Jurkat, Clone E6-1 (cell line): ENCODE measurements at places on chromosomes 2 and 18.

- DNase-seq, result no peak
Measured at GRCh38 chr2:219965287-219966194, 338.1 kb downstream of the SLC4A3 start.

DNA sequence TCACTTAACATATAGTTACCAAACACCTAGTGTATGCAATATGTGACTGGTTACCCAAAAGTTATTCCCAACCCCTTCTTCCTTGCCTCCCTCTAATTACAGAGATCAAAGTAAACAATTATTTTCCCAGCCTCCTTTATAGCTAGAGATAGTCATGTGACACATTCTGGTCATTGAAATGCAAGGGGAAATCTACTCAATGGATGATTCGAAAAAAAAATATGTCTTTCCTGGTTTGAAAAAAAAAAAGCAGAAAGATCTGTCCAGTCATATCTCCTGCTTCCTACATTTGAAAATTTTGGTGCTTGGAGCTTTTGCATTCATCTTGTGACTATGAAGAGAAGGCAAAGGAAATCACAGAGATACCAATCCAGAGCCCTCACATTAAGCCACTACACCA lies 27.6 kb upstream of the UGP2 start:
- no peak for DNase-seq

- DNase-seq, result no peak
Measured at GRCh38 chr2:119197126-119197405, 26.6 kb upstream of the STEAP3 start.

DNA sequence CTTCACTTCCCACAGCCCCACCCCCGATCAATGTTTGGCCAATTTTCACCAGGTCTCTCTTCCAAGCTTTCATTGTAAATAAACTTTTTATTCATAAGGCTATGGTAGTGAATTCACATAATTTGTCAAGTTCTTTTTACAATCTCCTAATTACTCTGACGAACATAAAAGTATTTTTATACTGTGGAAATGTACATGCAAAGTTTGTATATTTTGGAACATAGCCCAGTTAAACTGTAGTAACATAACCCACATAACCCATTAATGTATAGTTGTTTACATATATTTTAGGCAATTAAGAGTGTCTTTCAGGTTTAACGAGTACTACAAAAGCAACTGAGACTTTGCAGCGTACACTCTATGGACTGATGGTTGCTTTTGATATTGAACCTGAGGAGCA lies 228.3 kb upstream of the ERBB4 start:
- DNase-seq, result no peak
